Stimulated activated CD4-positive, alpha-beta T cell treated with anti-CD3 and anti-CD28 coated beads, Interleukin-1b, Interleukin-23, amount 100 ng/mL, for 1 hour (primary cell): ENCODE measurements at places on chromosomes 5 and 9.

DNA sequence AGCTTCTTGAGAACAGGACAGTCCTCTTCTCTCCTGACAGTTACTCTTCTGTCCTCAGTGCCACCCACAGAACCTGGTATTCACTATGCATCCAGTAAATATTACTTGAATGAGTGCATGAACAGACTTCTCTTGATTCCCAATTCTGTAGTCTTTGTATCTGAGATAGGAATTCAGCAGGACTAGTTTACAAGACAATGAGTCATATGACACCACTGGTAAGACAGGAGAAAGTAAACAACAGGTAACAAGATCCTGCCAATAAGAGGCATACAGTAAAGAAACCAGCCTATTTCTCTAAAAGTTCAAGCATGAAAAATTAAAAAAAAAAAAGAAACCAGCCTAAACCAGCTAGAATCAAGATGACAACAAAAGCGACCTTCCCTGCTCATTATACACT is 6.2 kb downstream of the ZNF883 start:
- no peak for DNase-seq

GRCh38 chr5:3384531-3384930 is 211.1 kb upstream of the IRX1 start:
- DNase-seq, result no peak

- DNase-seq, result no peak
These were observed 16.3 kb upstream of the DAB2 start for GRCh38 chr5:39440958-39441624.

DNA sequence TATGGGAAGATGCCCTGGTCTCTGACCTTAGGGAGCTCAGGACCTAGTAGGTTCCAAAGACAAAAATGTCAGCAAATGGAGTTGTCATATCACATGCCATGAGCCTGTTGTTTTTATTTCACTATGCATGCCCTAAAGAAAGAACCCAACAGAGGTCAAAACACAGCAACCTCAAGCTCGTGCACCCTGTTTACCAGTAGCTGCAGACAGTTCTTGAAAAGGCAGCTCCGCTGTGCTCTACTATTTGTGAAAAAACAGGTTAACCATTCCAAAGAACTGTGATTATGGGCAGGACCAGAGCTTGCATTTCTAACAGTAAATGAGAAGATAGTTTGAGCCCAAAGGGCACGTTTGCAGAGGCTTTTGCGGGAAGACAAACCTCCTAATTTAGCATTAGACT is 22.8 kb downstream of the ITK start:
- no peak for DNase-seq

DNA sequence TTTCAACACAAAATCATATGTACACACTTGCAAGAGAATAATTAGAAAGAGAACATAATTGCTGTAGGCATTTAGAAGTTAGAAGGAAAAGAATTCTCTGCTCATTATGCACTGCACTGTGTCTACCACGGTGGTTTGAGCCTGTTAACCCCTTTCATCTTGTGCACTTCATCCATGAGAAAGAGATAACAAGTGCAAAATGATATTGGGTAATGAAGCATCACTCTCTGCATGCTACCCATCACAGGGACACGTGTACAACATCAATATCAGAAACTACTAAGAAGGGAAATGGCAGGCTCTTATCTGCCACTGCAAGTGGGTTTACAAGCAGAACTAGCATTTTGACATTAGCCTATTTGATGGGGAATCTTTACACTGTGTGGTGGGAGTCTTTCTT is 202.6 kb downstream of the CDH12 start:
- DNase-seq, result no peak

DNA sequence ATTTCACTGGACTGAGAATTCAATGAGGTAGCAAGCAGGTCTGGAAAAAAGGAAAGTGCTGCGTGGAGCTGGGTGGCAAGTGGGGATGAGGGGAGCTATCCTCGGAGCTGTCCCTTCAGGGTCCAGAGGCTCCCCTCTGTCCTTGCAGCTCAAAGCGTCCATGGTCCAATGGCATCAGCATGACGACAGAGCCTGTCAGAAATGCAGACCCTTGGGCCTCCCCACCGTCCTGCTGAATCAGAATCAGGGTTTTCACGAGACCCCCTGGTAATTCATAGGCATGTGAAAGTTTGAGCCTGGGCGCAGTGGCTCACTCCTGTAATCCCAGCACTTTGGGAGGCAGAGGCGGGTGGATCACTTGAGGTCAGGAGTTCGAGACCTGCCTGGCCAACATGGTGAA is 5.5 kb downstream of the HIGD2A start:
- no peak for DNase-seq

GRCh38 chr9:135792268-135793128 is 90.5 kb downstream of the KCNT1 start:
- DNase-seq, result no peak

- no peak for DNase-seq
These were observed 134.4 kb downstream of the ADAMTSL1 start for GRCh38 chr9:18608371-18608770.

DNA sequence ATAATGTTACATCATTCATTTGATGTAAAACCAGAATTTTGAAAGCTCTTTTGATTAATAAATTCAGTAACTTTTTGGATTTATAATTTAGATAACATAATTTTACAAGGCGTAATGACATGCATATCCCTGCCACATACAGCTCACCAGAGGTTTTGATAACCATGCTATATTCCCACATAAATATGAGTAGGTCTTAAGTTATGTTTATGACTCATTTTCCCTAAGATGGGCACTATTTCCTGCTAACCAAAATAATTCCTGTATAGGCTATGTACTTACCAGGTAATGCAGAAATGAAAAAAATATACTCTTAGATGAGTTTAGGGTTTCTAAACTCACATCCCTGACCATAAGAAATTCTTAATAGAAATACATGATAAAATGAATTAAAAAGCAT is 93.9 kb upstream of the EDIL3 start:
- DNase-seq, result no peak

- no peak for DNase-seq
These were observed 45.9 kb downstream of the TTC1 start for GRCh38 chr5:160054831-160055230.

DNA sequence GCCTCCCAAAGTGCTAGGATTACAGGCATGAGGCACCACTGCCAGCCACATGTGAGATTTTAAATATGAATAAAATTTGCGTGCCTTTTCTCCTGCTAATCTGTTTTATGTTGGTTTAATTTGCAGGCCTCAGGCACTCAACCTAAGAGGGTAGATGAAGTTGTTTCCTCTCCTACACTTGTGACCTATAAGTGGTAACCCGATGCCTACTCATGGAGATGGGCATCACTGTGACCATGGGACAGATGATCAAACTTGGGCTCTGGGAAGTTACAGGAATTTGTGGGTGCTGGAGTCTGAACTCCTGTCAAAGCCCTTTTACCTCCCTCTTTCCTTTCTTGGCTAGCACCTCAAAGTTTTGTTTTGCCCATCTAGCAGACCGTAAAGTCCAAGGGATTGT is 1.1 kb downstream of the SLC28A3 start:
- no peak for DNase-seq

GRCh38 chr9:71608825-71609447 is 159.4 kb downstream of the CEMIP2 start:
- no peak for DNase-seq

GRCh38 chr5:137431051-137431450 is 68.1 kb downstream of the SPOCK1 start:
- no peak for DNase-seq

DNA sequence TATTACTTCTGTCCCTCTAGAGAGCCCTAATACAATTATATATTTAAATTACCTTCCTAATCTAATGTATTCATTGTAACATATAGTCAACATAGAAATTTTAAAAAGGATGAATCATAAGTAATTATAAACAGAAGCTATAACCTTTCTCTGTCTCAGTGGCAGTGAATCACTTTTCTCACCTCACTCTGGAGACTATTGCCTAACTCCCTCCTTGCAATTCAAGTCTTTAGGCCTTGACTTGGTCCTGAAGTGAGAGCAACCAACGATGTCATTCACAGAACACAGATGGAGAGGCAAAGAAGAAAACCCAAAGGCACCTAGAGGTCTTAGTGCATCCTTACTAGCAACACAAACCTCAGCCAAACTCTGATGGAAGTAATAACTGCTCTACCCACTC is 133.3 kb upstream of the DPYSL3 start:
- DNase-seq, result no peak

DNA sequence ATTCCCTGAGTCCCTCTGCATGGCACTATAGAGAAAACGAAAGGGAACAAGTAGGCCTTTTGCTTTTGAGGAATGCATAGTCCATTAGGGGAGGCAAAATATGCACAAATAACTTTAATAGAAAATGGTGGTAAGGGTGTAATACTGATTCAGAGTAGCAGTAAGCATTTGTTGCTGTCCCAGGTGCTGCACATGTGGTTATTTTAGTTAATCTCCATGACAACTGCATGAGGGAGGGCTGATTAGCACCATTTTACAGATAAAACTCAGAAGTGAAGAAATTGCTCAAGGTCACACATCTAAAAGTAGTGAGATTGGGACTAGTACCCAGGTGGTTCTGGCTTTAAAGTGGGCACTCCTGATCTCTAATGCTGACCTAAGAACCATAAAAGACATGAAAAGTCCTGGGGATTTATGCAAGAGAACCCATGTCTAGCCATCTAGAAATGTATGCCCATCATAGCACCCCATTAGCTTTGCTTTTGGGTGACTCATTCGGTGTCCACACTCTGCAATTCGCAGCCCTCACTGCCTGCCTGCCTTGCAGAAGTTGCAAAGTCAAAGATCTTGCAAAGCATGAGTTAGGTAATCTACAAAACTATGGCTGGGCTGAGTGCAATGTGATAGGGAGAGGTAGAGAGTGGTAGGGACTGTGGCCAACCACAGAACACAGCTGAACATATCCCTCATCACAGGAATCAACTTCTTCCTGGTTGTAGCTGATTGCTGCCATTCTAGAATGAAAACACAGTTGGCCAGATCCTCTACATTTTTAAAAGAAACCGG is 195.2 kb downstream of the PTTG1 start:
- no peak for DNase-seq

DNA sequence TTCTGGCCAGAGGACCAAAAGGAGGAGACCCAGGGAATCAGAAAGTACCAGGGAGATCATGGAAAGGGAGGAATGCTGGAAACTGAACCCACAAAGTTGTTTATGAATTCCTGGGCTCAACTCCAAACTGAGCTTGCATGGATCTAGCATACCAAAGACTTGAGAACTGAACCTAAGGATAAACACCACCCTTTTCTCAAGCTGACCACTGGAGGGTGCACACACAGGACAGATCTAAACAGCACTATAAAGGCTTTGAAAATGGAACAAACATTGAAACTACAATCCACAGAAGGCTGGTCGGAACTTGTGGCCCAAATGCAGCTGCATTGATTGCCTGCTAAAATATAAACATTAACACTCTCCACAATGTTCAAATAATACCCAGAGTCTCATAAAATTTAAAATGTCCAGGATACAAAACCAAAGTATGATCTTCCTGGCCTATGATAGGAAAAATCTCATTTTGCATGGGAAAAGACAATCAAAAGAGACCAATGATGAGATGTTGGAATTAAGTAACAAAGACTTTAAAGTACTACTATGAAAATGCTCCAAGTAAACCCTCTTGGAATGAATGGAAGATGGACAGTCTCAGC is 15.6 kb upstream of the IRF1 start:
- no peak for DNase-seq

DNA sequence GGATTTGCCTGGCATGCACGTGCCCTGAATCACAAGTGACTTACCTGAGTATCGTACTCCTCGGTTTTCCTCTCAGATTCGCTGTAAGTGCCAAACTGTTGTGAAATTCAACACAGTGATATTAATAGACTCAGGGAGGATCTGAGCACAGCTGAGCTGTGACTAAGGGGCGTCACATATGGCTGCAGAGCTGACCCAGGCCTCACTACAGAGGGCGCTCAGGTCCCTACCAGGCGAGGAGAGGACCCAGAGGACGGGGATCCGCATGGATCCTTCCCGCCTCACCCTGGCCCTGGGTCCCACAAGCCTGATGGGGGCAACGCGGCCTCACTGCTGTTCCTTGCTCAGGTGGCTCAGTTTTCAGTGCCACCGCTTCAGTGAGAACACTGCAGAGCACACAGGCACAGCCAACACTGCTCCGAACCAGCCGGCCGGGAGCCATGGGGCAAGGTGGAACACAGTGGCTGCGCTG is 20.1 kb downstream of the CLPTM1L start:
- no peak for DNase-seq

- DNase-seq, result no peak
These were observed 20.6 kb upstream of the CAST start for GRCh38 chr5:96641368-96642280.

DNA sequence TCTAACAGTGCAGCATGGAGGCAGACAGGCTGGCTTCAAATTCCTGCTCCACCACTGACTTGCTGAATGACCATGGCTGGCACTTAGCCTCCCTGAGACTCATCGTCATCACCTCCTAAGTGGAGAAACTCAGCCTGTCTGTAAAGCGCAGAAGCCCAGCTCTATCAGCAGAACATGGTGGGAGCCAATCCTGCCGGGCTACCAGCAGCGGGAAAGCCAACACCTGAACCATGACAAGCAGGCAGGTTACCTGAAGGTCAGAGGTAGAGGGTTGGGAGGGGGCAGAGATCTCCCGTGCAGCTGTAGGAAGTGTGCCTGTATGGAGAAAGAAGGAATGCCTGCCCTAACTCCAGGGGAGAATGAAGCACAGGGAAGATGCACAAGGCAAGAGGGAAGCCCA is 72.6 kb upstream of the LRRTM2 start:
- no peak for DNase-seq

DNA sequence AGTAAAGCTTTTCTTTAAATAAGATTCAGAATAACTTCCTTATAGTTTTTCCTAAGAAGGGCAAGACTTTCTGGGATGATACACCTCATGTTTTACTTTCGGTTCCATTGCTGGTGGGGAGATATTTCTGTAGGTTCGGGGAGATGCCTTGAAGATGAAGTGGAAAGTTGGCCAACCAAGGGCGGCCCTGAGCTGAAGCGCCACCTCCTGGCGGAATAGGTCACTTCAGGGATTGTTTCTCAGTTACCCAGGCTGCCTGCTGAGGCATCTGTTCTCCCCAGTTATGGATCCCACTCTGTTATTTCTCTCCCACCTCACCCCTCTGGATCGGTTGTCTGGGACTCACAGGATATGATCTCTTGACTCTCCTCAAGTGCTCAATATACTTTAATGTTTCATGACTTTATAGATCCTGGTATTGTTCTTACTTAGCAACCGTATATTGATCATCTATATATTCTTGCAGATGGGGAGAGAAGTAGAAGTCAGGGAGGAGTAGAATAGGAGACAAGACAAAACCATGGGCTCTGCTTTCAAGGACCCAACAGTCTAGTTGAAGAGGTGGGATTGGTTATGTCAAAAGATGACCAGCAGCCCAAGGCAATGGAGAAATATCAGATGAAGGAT is 23.4 kb downstream of the MEGF10 start:
- peak; percentile 19 for DNase-seq

- no peak for DNase-seq
These were observed 117.1 kb upstream of the RASA1 start for GRCh38 chr5:87150630-87151029.
